Vagina (tissue), 2 donors: ENCODE measurements at places on chromosomes 13 and 19. TPM values are rescaled to one million over a fixed set of nuclear protein-coding genes. Genes with fewer than 3 reads are reported as not detected.

The NCAN gene
- total RNA-seq, result not detected

DNA sequence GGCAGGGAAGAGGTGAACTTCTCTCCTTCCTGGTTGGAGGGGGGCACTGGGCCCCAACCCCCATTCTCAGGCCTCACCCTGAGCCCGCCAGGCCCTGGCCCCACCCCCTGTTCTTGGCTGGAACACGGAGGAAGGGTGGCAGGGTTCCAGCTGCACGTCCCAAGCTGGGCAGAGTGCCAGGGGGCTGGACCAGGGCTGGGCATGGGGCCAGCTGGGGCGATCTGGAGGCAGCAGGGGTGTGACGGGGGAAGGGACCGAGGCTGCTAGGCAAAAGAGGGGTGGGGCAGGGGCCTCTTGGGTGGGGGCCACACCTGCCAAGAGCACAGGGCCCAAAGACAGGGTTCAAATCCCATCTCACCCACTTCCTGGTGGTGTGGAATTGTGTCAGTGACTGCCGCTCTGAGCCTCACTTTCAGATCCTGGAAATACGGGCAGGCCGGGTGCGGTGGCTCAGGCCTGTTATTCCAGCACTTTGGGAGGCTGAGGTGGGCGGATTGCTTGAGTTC is 2.2 kb downstream of the HIF3A start:
- H3K27ac ChIP-seq, result peak overlapping the region; percentile 93
- no peaks in the 10 kb centered on the region for H3K36me3 ChIP-seq

DNA sequence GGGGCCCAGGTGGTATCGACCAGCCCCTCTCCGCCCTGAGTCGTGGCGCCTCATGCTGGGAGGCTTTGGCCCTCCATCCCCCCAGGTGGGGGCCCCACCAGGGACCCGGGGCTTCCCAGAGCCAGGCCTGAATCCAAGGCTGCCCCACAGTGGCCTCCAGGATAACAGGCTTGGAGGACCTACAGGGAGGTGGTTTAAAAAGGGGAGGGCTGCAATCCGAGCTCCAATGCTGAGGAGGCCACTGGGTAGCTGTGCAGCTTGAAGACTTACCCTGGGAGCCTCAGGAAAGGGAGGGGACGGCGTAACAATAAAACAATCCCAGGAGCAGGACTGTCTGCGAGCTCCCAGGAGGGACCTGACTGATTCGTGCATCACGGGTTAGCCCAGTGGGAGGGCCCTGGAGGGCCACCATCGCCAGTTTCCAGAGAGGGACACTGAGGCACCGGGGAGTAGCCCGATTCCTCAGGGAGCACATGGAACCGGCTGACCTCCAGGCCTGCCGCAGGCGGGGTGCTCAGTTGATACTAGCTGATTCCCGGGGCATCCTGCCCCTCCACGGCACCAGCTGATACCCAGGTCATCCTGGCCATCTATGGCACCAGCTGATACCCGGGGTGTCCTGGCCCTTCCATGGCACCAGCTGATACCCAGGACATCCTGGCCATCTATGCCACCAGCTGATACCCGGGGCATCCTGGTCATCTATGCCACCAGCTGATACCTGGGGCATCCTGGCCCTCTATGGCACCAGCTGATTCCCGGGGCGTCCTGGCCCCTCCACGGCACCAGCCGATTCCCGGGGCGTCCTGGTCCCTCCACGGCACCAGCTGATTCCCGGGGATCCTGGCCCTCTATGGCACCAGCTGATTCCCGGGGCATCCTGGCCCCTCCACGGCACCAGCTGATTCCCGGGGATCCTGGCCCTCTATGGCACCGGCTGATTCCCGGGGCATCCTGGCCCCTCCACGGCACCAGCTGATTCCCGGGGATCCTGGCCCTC is 3.7 kb upstream of the C2CD4C start:
- H3K27me3 ChIP-seq, result peaks cover 11% of the 10 kb centered on the region
- H3K4me1 ChIP-seq, result peaks cover 16% of the 10 kb centered on the region
- H3K36me3 ChIP-seq, result no peaks in the 10 kb centered on the region
- DNase-seq, result no peak
- H3K4me3 ChIP-seq, result no peak overlapping the region

DNA sequence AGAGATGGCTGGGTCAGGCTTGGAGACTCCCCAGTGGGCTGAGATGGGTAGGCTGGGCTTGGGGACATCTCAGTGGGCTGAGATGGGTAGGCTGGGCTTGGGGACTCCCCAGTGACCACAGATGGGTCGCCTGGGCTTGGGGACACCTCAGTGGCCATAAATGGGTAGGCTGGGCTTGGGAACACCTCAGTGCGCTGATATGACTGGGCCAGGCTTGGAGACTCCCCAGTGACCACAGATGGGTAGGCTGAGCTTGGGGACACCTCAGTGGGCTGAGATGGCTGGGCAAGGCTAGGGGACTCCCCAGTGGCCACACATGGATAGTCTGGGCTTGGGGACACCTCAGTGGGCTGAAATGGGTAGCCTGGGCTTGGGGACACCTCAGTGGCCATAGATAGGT is 12.8 kb downstream of the IQCN start:
- no peaks in the 10 kb centered on the region for H3K27me3 ChIP-seq
- DNase-seq, result no peak
- H3K4me1 ChIP-seq, result no peaks in the 10 kb centered on the region

The MISP3 gene
- 2.7 TPM for total RNA-seq

The FCHO1 gene
- 12.3 TPM for total RNA-seq

DNA sequence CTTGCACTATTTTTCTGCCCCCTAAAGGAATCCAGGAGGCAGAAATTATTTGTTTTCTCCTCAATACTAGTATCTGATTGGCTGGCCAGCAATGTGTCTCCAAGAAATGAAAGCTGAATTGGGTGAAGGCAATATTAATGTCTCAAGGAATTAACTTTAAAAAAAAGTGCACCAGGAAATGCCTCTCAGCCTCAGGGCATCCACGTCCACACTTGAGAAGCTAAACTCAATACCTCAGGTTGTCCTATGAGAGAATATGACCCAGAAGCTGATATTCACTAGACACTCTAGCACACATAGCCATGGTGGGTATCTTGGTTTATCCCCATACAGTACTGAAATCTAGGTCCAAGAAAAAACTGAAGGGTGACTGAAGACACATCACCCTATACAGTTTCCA is 2.1 kb downstream of the ZNF91 start:
- H3K4me1 ChIP-seq, result peaks cover 63% of the 10 kb centered on the region
- H3K27me3 ChIP-seq, result no peaks in the 10 kb centered on the region
- no peak for DNase-seq
- H3K4me3 ChIP-seq, result no peak overlapping the region
- H3K36me3 ChIP-seq, result peaks cover 3% of the 10 kb centered on the region

The FREM2 gene
- total RNA-seq, result 0.98 TPM
